Urinary bladder (tissue), 4 donors: ENCODE measurements at places on chromosomes 4 and X. TPM values are rescaled to one million over a fixed set of nuclear protein-coding genes. Genes with fewer than 3 reads are reported as not detected.

The SPP1 gene
- polyA plus RNA-seq, result 20.6 TPM

The CYTL1 gene
- 10.1 TPM for polyA plus RNA-seq

The YY2 gene
- polyA plus RNA-seq, result 1.1 TPM

The PPP1R2C gene
- not detected for polyA plus RNA-seq

The CLDN2 gene
- not detected for polyA plus RNA-seq

The ERCC6L gene
- polyA plus RNA-seq, result 0.05 TPM
